Activated T-helper 17 cell treated with anti-CD3 and anti-CD28 coated beads, Interleukin-2, amount 50 U/mL, for 72 hours (primary cell): ENCODE measurements at places on chromosomes 5 and 9.

- ATAC-seq = no peak
These were observed 5.7 kb downstream of the IL3 start for GRCh38 chr5:132065951-132066701.

DNA sequence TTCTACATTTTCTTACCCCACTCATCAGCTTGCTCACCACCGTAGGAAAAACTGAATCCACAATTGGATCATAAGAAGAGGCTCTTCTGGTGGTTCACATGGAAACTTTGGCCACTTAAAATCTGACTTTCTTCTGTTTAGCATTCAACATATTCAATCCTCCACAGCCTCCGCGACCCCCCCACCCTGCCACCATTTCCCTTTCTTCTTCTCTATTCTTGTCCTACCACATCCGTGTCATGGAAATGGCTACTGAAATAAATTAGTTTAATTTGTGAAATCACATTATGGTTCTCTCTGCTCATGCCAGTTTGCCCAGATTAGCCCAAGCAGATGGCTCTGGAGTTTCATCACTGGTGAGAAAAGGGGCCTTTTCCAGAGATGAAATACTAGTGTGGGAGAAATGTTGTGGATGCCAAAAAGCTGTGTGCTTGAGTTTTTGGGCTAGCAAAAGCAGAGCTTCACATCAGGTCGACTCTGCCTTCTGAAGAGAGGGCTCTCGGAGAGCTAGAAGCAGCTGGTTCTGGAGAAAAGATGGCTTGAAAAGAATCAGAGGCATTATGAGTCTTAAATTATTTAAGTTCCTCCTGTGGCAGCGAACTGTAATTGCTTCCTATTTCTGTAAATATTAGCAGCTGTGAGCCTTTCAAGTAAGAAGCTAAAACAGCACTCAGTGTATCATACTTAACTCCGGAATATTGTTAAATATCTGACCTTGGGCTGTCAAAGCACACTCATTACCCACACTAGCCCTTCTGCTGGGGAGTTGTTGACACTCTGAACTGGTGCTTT is 107.1 kb downstream of the MAT2B start:
- no peak for ATAC-seq

DNA sequence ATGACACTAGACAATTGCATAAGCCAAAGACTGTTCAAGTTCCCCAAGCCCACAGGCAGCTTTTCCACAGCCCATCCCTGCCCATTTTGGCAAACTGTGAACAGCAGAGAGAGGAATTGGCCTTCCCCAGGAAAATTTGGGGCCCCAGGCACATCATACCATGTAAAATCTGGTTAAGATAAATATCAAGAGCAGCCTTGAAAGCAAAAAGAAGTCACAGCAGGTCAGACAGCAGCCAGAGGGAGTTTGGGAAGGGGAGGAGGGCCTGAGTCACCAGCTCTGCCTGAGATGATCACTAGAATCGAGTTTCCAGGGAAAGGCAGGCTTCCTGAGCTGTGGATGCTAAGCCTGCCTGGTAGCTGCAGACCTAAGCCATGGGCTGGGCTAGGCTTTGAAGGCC is 179.2 kb downstream of the RFK start:
- ATAC-seq = no peak

DNA sequence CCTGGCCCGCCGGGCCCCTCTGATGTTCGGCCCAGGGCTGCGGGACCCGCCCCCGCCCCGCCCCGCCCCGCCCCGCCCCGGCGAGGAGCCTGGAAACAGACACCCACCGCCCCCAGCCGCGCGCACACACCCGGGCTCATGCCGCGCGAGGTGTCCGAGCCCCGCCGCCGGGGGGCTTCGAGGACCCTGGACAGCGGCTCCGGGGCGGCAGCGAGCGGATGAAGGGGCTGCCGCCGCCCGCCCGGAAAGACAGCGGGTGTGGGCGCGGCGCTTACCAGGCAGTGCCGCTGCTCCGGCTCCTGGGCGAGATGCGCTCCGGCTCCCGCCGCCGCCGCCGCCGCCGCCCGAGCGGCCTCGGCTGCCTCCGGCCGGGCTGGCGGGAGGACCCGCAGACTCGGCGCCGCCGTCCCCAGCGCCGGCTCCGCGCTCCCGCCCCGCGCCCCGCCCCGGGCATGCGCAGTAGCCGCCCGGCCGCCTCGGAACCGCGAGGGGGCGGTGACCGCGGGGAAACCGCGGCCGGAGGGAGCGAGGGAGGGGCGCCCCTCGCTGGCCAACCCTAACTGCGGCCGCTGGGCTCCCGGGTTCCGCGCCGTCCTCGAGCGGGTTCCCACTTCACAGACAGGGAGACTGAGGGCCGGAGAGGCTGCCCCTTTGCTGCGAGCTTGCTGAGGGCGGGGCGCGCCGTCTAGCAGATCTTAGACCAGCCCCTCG is at the start of gene GPRIN1:
Gene GPRIN1, minus strand, starts transcription at position 433 of the 711 bp plus-strand sequence. CDS start 10,322 bp downstream, outside the sequence.
- peak; percentile 81 for ATAC-seq

DNA sequence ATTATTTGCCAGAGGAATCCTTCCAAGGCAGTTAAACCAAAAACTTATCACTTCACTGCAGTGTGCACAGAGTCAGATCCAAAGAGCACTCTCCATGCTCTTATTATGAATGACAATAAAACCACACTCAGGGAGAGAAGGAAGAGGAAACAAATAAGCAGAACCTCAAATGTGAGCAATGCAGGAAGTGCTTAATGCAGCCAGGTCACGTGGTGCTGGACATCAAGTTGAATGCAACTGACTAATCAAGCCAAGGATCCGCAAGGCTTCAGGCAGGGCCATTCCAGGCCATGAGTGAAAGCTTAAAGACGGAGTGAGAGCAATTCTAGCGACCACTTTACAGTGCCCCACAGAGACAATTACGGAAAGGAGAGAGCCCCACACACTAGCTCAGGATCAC is 230.4 kb upstream of the PUM3 start:
- no peak for ATAC-seq

GRCh38 chr9:112887381-112887780 is 3.3 kb downstream of the SLC46A2 start:
- no peak for ATAC-seq

DNA sequence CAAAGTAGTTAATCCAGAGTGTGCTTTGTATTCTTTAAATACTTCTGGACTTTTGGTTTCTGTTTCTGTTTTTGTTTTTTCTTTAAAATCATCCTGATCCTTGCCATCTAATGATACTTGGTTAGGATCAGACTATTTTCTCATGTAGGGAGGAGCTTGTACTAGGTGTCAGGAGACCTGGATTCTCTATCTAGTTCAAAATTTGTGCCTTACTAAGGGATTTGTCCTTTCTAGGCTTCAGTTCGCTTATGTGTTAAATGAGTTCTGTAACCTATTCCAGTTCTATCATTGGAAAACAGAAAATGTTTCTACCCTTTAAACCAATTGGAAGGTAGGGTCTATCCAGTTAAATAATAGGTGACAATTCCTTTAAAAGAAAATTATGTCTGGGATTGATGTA is 3.3 kb upstream of the MEF2C start:
- ATAC-seq = no peak

DNA sequence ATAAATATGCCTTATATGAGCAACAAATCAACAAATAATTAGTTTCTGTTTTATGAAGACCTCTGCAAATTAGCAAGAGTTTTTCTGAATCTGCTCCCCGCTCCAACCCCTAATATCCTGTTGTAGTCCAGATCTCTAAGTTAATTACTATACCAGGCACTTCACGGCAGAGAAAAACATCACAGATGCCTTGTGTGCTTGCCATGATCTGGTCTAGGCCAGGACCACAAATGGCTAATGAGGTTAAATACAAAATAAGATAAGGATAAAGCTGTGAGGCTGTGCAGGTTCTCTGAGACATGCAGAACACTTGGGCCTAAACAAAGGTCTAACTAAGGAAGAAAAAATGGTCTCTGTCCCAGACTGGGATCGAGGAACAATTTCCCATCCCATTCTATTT is 150.8 kb downstream of the SLIT3 start:
- ATAC-seq = no peak
